ENCODE measurements at places on chromosomes 2 and 18.
A peak's percentile ranks its signal among the peaks of the same experiment; 100 is the strongest.

DNA sequence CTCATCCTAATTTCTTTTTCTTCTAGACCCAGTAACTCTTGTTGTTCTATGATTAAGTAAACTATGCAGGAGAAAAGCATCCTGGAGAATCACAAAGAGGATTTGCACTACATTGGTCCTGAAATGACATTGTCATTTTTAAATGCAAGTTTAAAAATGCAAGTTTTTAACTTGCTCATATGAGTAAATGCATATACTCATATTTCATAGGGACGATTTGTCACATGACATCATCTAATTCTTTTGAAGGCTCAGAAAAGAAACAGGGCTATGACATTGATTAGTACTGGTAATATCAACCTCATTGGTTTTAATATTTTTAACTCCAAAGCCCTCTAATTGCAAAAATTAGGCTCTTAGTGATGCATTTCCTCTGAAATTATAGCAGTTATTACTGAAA, 324.4 kb downstream of the LRRTM1 start:
- DNase-seq = no peak

- no peak for DNase-seq
Measured at GRCh38 chr18:50287028-50287440, 458 bp downstream of the CXXC1 start.

- peak; percentile 53 for DNase-seq
Measured at GRCh38 chr18:50099725-50100407, 95.1 kb downstream of the MYO5B start.

DNA sequence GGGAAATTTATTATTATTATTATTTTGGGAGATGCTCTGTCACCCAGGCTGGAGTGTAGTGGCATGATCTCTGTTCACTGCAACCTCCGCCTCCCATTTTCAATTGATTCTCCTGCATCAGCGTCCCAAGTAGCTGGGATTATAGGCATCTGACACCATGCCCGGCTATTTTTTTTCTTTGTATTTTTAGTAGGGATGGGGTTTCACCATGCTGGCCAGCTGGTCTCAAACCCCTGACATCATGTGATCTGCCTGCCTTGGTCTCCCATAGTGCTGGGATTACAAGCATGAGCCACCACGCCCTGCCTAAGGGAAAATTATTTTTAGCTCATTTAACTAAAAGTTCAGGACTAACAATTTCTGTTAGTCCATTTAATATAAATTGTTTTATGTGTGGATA, 109.2 kb upstream of the SESTD1 start:
- DNase-seq = no peak

- DNase-seq = no peak
Measured at GRCh38 chr2:120465701-120465988, 119.7 kb downstream of the INHBB start.

GRCh38 chr2:85978883-85979780, 90.3 kb upstream of the ST3GAL5 start:
- DNase-seq = no peak

GRCh38 chr2:98040331-98040939, 44.7 kb upstream of the TMEM131 start:
- DNase-seq = no peak

DNA sequence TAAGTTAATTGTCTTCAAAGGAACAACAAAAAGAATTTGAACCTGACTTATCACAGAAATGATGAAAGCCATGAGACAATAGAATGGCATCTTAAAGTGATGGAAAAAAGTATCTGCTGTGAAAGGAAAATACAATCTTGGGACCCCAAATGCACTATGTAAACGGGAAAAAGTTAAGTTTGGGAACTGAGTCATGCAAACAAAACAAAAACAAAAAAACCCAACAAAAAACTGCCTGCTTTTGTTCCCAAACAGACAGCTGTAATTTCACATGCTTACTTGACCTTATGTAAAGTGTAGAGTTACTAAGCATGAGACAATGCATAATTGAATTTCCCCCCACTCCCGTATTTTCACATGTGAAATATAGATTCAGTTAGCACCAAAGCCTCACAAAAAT, 122.1 kb upstream of the RBMS1 start:
- DNase-seq = no peak

GRCh38 chr2:205139822-205140463, 542.4 kb upstream of the NRP2 start:
- no peak for DNase-seq

DNA sequence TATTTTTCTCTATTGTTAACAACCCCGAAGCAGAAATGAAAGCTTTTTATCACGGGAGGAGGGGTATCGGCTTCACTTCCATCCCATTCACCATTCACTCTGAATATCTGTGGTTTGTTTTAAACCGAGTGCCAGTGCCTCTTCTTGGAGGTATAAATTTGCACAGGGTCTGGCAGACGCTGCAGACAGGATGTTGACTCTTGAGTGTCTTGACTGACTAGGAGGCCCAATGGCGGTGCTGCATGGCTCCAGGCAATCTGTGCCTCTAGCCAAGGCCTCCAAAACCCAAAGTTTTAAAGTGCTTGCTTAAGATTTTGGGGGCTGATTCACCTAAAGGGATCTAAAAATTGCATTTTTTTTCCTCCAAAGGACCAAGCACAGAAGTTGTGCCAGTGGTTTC, 183.8 kb downstream of the LTBP1 start:
- no peak for DNase-seq

- peak; percentile 86 for DNase-seq
Measured at GRCh38 chr2:20822535-20823490, at the start of gene LDAH. LDAH (minus strand) TSS chr2:20823101; CDS start chr2:20801463, 21,638 bp downstream.

DNA sequence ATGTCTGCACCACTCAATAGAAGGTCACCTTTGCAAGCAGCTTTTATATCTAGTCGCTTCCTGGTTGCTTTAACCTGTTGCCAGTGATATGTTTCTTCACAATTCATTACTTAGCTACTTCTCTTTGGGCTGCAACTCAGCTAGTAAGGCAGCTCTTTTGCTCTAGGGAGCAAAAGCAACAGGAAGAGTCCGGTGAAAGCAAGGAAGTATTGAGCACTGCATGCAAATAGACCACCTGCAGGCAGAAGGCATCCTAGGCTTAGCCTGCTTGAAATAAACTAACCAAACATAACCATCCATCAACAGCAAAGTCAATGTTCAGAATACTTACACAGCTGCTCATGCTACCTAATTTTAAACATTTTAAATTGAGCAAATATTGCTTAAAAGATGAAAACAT, 529.2 kb upstream of the LINC00305 start:
- DNase-seq = no peak

- peak; percentile 41 for DNase-seq
Measured at GRCh38 chr18:70368903-70369302, 80.1 kb downstream of the SOCS6 start.

- peak; percentile 8 for DNase-seq
Measured at GRCh38 chr2:22037274-22037673, 913.5 kb downstream of the TDRD15 start.

DNA sequence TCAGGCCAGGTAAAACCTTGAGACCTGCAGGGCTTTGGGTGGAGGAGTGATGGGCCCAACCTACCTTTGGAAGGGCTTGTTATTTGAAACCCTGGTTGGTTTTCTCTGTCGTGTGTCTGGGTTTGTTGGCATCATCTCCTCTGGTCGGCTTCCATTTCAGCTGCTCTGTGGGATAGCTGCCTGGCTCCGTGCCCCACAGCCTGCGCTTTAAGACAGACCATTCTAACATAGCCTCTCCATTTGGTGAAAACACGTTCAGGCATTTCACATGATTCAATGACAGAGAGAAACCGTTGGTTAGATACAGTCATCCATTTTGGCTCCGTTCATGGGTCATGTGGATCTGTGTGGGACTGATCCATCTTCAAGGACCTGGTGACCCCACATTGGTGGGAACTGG, 37.0 kb upstream of the LYPD6B start:
- no peak for DNase-seq

DNA sequence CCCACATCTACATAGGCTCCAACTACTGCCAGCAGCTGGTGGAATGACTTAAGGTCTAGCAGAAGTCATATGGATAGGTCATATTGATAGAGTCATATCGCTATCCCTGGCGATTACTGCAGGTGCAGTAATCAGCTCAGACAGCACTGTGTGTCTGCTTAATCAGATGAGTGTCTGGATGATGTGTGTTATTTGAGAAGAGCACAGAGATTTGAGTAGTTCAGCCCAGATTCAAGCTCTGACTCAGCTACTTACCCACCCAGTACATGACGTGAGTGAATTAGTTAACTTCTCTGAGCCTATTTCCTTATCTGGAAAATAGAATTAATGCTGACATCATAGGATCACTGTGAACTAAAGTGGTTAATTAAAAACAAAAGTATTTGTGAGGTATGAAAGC, 78.9 kb downstream of the EHD3 start:
- DNase-seq = peak; percentile 63

GRCh38 chr2:24749069-24749691, 44.0 kb downstream of the PTRHD1 start:
- DNase-seq = no peak

GRCh38 chr2:191114403-191114886, 36.3 kb downstream of the STAT4 start:
- DNase-seq = peak; percentile 33

- DNase-seq = peak; percentile 48
Measured at GRCh38 chr2:148926291-148926961, 51.4 kb downstream of the KIF5C start.

DNA sequence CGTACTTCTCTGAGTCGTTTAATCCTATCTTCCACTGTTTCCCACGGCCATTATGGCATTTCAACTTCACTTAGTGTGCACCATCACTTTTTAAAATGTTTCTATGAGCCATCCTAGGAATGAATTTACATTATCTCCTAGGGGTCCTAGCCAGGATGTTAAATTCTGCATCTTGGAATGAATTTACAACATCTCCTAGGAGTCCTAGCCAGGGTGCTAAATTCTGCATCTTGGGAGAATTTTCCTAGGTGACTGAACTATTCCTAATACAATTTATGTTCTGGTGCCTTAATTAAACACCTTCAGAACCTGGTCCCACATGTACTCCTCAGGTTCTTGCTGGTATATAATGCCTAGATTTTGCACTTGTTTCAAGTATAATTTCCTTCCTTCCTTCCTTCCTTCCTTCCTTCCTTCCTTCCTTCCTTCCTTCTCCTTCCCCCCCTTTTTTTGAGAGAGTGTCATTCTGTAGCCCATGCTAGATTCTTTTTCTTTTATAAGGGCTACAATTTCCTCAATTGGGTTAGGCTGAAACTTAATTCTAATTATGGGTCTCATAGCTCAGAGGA, 72.1 kb downstream of the TBR1 start:
- DNase-seq = no peak

GRCh38 chr2:108184419-108184818, 55.3 kb upstream of the SULT1C3 start:
- peak; percentile 18 for DNase-seq

- no peak for DNase-seq
Measured at GRCh38 chr2:221312634-221313033, 259.5 kb downstream of the EPHA4 start.

DNA sequence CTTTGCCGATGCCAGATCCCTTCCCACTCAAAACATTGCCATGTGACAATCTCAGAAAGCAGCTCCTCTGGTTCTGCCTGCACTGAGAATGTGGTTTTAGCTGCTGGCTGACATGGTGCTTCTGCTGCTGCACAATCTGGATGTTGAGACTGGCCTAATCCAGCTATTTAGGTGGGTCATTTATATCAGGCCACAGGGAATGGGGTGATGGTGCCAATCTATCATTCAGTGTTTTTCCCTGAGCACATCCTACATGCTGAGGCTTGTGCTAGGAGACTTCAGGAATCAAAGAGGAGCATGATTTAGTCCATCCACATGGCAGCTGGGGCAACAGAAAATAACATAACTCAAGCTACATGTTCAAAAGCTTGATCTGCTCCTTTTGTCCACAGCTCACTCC, 144.7 kb downstream of the CYRIA start:
- DNase-seq = no peak

GRCh38 chr2:39433586-39434195, 3.4 kb downstream of the MAP4K3 start:
- peak; percentile 45 for DNase-seq

DNA sequence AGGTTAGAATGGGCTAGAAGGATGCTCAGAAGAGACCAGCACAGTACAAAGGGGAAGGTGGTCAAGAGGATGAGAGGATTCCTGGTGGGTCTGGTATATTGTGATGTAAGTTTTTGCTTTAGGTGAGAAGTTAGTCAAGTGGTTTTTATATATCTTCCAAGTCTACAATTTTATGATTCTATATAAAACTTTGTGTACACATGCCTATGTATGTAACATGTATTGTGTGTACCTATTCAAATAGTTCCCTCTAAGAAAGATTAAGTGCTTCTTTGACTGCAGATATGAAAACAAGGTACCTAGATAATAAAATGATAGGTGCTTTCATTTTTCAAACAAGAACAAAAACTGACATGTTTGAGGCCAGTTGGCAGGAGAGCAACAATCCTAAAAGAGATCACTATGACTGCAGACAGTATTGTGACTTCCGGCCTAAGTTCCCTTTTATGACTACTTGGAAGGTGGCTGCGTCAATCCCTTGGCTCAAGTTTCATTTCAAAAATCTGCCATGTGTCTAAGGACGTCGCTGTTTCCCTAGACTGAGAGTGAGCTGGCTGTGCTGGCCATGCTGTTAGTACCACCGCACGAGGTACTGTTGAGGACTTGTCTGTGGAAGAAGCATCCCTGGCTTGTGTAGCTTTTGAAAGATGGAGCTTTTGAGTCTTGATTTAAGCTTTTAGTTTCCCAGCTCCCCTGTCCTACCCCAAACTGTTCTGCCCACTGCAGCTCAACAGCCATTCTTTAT, 123.1 kb downstream of the PRPF40A start:
- DNase-seq = no peak

- no peak for DNase-seq
Measured at GRCh38 chr2:96888072-96889011, 18.5 kb upstream of the SEMA4C start.

DNA sequence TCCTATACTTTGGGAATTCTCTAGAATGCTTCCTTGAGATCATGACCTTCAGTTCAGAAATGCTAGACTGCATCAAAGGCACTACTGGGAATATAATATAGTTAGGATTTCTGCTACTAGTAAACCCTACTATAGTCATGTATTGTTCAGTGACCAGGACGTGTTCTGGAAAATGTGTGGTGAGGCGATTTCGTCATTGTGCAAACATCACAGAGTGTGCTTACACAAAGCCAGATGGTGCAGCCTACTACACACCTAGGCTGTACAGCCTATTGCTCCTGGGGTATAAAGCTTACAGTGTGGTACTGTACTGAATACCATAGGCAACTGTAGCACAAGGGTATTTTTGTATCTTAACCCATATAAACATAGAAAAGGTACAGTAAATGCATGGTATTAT, 13.0 kb downstream of the CXCR4 start:
- DNase-seq = no peak

- DNase-seq = no peak
Measured at GRCh38 chr2:45725731-45726130, 74.3 kb downstream of the PRKCE start.

- no peak for DNase-seq
Measured at GRCh38 chr2:21030983-21031968, 12.6 kb downstream of the APOB start.

- DNase-seq = peak; percentile 55
Measured at GRCh38 chr18:58755304-58756010, 84.2 kb downstream of the MALT1 start.

- DNase-seq = no peak
Measured at GRCh38 chr2:56102098-56102497, 81.7 kb upstream of the CCDC85A start.

Measured in EH (cell line).